ENCODE measurements at places on chromosomes 4 and X. TPM values are rescaled to one million over a fixed set of nuclear protein-coding genes. Genes with fewer than 3 reads are reported as not detected.

GRCh38 chr4:157372154-157372553 lies 151.6 kb downstream of the GRIA2 start:
- no peak for DNase-seq

GRCh38 chr4:139978692-139979091 lies 175.3 kb downstream of the MAML3 start:
- no peak for DNase-seq

DNA sequence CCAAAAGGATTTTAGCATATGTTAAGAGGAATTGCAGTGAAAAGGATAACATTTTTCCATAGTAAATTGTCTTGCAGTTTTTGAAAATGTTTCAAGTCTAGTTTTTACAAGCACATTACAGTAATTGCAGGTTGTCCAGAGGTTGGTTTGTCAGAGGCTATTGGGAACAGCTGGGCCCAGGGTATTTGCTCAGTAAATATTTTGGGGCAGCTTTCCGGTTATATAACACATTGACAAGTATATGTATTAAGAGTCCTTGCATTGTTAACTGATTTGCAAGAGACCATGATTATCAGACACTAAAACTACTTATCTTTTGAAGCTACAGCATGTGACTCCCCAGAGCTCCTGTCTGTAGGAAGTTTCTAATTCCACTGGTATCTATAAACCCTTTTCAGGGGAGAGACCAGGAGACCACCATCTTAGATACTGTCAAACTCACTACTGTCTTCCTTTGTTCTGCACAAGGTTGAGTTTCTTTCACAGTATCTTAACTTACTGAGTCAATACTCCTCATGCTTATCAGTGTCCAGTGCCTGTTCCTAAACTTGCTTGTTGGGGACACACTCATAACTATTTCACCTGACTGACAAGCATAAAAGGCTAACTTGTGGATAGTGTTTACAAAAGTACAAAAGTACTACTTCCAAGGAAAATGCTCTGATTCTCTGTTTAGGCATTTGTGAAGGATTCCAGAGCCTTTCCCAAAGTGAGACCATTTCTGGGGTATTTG lies 18.9 kb upstream of the RGN start:
- no peak for DNase-seq

DNA sequence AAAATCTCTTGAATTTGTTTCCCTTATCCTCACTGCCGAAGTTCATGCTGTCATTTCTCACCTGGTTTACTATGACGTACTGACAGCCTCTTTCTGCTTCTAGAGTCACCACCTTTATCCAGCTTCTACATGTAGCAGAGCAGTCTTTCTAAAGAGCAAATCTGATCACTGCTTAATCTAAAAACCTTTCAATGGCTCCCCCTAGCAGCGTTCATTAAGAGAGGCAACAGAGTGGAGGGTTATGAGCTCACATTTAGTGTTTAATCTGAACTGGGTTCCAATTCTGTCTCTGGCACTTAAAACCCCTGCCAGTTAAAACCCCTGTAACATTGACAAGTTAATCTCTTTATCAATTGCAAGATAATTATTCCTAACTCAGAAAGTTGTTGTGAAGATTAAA lies 4.4 kb downstream of the RBPJ start:
- no peak for DNase-seq

- no peak for DNase-seq
These were observed 54.0 kb downstream of the SLC9A7 start for GRCh38 chrX:46704767-46705386.

DNA sequence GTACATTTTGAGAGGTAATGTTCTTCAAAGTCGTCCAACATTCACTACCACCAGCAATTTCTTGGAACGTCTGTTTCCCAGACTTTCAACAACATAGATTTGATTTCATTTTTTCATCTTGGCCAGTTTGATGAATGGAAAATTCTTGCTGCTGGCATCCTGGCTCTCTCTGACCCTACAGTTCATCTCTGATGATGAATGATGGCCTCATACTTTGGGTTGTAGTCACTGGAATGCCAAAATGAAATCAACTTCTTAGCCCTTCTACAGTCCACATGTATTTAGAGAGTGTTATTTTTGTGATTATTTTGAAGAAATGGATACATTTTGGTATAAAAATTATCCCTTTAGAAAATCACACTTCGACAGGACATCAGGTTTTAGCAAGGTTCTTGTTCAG lies 8.8 kb downstream of the CHST7 start:
- DNase-seq, result no peak

- no peak for DNase-seq
These were observed 211.0 kb downstream of the KCTD8 start for GRCh38 chr4:44237643-44238042.

- DNase-seq, result no peak
These were observed 50.3 kb downstream of the LRBA start for GRCh38 chr4:150964754-150965153.

DNA sequence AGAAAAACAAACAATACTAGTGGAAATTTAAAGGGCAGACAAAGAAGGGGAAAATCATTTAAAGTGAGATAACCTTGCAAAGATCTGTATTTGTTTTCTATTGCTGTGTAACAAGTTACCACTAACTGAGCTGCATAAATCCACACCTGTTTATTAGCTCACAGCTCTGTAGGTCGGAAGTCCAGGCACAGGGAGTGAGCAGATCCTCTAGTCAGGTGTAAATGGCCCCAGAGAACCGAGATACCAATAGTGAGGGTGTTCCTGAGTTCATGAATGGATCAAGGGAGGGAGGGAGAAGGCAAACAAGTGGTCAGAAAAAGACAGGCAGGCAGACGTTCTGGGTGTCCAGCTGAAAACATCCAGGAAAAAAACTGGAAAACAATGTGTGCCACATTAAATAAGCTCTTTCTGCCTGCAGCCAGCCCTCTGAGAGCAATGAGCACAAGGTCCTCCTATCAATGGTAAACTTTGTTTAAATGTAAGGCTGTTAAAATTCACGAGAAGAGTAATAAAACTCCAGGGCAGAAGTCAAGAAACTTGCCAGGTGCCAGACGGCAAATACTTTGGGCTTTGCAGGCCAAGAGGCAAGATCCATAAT lies 25.0 kb downstream of the ADGRA3 start:
- no peak for DNase-seq

GRCh38 chr4:76801621-76802235 lies 96.2 kb downstream of the SOWAHB start:
- no peak for DNase-seq

DNA sequence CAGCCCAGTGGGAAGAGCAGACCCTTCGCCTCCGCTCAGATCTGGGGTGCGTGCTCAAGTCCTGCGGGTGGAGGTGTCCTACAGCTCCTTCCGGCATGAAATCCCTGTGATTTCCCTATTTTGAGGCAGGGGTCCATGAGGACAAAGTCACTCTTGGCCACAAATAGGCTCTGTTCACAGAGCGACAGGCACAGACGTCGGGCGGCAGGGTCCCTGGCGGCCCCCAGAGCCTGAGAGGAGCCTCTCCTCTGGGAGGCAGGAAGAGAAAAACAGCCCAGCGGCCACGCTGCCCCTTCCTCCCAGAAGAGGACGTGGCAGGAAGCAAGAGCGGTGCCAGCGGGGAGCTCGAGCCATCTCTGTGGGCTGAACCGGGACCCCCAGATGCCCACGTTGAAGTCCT lies 38.7 kb downstream of the ABLIM2 start:
- no peak for DNase-seq

- no peak for DNase-seq
These were observed 73.9 kb downstream of the CXXC4 start for GRCh38 chr4:104420766-104421165.

- no peak for DNase-seq
These were observed 6.0 kb downstream of the AP1S2 start for GRCh38 chrX:15848576-15848975.

DNA sequence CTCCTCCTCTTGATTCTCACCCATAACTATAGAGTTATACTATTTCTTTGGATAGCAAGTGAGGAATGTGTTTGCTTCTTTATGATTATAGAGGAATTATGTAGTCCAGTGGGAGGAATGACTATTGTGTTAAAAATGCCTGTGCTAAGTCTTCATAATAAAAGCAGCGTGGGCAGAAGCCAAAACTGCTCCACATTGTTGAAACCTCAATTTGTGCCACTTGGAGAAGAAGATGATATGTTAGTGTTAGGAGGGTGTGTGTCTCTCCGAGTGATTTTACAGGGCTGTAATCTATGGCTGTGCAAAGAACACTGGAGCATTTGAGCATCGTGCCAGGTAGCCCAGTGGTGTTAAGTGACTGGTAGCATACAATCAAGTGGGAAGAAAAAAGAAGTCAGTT lies 74.3 kb downstream of the FRAS1 start:
- DNase-seq, result no peak

DNA sequence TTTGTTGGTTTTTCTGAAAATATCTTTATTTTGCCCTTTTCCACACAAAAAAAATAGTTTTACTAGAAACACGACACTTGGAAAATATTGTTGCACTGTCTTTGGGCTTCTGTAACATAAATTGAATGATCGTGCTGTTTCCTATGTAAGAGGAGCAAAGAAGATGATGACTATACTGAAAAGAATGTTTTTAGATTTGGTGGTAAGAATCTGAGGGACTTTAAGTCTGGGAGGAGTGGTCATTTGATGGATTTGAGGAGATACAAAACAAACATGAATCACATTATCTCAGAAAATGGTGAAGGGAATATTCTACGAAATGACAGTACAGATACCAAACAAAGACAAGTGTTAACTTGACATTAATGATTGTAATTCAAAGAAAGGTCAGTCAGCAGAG lies 328.8 kb downstream of the ADAM29 start:
- DNase-seq, result no peak

DNA sequence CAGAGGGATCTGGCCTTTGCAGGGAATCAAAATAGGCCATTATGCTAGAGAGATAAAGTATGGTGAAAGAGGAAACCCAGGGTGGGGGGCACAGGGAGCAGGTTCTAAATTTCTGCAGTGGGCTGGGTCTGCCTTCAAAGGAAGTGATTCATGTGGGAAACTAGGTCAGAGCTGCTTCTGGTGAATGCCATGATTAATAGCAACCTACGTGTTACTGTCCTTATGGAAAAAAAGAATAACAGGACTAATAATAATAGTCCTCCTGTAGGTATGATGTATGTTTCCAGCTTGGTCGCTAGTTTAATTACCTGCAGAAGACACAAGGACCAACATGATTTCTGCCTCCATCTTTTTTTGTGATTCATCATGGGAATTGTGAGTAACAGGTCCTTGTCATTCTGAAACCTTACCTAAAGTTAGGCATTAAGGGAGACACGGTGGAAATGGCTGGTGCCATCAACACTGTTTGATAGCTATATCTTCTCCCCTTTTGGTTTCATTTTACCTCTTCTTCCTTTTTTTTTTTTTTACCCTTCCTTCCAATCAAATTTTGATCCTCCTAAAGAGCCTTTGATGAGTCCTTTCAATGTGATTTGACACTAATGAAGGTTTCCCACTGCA lies 180.4 kb downstream of the CPEB2 start:
- no peak for DNase-seq

- no peak for DNase-seq
These were observed 77.5 kb downstream of the CRLF2 start for GRCh38 chrX:1134976-1135375.

- no peak for DNase-seq
These were observed 234.0 kb downstream of the SPOCK3 start for GRCh38 chr4:167000141-167000852.

DNA sequence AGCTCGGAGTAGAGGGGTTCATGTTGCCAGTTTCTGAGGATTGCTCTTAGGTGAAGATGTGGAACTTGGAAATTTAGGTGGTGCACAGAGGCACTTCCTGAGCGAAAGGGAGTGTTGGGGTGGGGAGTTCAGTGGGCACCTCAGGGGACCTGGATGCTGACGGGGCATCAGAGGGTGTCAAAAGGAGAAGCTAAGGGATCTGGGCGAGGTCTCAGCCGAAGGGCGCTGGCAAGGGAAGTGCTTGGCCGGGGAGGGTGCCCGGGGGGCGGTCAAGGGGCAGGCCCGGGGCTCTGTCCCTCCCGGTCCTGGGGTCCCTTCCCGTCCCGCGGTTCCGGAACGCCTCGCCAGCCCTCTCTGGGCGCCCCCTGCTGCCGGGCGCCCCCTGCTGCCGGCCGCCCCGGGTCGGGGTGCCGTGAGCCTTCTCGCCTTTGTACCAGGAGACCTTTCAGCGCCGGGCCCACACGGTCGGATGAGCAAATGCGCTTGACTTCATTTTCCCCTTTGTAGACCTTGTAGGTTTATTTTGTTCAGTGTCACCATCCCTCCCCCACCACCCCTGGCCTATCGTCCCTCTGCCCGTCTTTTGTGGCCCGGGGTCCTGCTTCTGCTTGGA lies 3.0 kb upstream of the PHOX2B start:
- no peak for DNase-seq

GRCh38 chrX:147183161-147183560 lies 368.6 kb upstream of the CXorf51A start:
- DNase-seq, result no peak

DNA sequence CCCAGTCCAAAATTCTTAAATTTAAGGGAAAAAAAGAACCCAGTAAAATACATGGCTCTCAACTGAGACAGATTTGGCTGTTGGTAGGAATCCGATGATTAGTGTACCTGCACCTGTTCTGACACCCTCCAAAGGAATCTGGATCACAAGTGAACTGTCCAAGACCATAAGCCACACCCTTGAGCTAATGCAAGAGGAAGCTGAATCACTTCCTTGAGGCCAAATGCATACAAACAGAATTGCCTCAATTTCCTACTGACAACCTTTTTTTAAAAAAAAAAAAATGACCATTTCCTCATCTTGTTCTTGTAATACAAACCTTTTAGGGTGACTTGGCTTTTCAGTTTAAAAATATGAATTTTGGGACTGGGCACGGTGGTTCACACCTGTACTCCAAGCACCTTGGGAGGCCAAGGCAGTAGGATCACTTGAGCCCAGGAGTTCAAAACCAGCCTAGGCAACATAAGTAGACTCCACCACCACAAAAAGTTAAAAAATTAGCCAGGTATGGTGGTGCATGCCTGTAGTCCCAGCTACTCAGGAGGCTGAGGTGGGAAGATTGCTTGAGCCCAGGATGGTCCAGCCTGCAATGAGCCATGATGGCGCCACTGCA lies 10.7 kb upstream of the FBXL5 start:
- no peak for DNase-seq

DNA sequence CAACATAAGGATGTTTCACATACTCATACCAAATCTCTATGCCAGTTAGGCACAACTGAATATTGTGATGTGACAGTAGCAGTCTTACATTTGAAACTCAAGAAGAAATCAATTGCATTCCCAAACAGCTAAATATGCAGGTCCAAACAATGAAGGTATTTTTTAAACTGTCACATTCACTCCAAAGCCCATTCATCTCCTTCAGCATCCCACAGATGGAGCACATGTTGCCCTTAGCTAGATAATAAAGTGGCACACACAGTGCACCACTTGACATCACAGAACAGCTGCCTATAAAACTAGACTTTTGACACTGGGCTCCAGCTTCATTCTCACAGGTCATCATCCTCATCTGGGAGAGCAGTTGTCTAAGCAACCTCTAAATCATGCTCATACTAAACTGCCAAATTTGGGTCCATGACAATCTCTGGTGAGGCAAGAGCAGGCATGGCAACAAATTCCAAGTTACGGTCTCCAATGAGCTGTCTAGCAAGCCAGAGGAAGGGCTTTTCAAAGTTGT lies 26.2 kb upstream of the ARHGEF6 start:
- DNase-seq, result no peak

SLC10A6 gene
- 23.9 TPM for total RNA-seq

SLC4A4 gene
- total RNA-seq, result 1.6 TPM

TMEM31 gene
- total RNA-seq, result not detected

VCX2 gene
- total RNA-seq, result not detected

USP17L17 gene
- not detected for total RNA-seq

NCBP2L gene
- total RNA-seq, result not detected

KDR gene
- total RNA-seq, result 6.4 TPM

UGT2B11 gene
- total RNA-seq, result not detected
